ENCODE measurements at places on chromosomes 3 and 15.

DNA sequence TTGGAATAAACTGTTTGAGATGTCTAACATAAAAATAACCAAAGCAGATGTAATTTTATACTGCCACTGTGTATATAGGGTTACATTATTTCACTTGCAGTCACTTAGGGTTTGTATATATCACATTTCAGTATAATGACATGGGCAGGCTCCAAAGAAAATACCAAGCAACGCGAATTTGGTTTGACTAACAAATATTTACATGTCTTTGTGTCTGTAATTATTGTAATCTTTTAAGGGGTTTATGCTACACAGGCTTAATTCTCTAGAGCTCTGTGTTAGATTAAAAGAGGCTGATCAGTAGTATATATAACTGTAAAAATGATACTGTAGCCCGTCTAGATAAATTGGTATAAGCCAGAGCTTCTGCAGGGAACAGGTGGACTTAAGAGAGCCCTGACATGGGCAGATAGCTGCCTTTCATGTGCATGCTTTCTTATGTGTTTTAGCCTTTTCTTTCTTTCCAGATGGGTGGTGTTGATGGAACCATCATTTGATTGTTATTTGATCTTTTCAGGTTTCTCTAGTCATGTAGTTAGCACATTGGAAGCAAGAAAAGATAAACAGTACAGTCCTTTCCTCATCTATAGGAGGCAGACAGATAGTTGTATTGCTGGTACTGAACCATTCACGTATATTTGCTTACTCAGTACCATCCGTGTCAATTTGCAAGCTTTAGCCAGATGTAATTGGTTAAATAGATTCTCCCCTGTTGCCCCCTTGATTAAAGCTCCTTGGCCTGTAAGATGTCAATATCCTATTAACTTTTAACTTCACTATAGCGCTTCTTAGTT is 86.1 kb downstream of the GALK2 start:
- DNase-seq = no peak

GRCh38 chr15:29364426-29365078 is 94.9 kb upstream of the NSMCE3 start:
- no peak for DNase-seq

DNA sequence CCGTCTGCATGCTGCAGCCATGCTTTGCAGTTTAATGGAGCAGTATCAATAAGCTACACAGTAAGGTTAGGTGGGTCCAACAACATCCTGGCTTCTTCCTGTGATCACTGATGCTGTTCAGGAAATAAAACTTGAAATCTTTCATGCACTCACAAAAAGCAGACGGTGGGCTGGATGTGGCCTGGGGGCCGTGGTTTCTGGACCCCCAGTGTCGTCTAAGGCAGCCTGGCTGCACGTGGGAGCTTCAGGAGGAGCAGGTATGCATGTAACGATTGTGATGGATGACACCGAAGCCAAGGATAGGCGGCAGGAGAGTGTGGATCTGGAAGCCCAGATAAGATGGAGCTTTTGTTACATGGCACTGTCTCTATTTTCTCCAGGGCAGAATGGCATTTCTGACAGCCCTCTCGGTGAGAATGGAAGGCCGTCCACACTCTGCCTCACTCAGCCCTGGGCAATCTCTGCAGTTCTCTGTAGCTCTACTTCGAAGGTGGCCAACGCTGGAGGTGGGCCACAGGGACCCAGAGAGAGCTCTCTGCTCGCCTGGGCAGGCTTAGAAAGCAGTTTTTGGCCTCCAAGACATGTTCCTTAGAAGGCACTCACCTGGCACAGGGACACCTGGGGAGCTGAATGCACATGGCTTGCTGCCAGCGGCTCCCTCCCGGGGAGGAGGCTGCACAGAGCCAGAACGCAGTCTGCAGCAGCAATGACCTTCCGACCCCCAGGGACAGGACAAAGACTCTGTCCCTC is 46.4 kb upstream of the IQSEC1 start:
- DNase-seq = no peak

GRCh38 chr3:105022813-105023212 is 343.9 kb upstream of the ALCAM start:
- no peak for DNase-seq

GRCh38 chr3:11195721-11196332 is 41.5 kb downstream of the HRH1 start:
- DNase-seq = no peak

- DNase-seq = no peak
Measured at GRCh38 chr15:60690350-60690961, 211.5 kb upstream of the ICE2 start.

DNA sequence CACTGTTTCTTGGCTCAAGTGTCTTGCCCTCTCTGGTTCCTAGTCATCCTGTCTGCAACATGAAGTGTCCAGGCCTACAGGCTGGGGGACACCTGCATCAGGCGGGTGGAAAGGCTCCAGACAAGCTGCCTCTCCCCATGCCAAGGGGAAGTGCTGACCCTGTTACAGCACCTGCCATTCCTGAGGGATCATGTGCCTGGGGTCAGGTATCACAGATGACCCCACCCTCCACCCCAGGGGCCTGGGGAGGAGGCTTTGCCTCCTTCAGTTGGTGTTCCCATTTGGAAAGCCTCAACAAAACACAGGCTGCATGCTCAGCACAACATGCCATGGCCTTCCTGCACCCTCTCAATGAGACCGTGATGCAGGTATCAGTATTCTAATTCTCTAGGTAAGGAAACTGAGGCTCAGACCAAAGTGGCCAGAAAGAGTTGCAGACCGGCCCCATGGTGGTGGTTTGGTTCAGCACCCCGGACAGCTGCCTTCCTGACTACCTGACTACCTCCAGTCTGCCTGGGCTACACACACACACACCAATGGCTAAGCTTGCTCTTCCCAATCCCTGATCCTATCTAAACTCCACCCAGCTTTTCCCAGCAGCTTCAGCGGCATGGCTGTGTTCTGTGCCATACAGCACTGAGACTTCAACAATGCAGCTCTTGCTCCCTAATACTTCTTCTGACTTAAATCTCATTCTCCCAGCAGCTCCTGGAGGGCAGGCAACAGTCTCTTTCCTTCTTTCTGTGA is 69.7 kb upstream of the LINGO1 start:
- no peak for DNase-seq

GRCh38 chr3:12948891-12949711 is 107.7 kb upstream of the RPL32 start:
- DNase-seq = no peak

DNA sequence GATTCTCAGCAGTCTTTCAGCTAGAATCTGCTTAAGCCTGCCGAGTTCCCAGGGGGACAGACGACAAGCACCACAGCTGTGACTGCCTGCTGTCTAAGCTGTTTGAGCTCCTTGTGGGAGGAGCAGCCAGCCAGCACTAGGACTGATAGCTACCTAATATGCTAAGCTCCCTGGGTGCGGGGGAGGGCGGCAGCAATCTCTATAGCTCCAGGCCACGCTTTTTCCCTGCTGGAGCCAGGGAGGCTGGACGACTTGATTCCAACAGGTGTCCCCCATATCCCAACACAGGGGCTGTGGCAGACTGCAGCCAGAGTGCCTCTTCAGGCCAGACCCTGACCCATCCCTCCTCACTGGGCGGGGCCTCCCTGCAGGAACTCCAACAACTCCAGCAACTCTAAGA is 134.1 kb upstream of the ARPP21 start:
- DNase-seq = peak; percentile 97

- no peak for DNase-seq
Measured at GRCh38 chr3:52314489-52314888, 1.6 kb upstream of the DNAH1 start.

DNA sequence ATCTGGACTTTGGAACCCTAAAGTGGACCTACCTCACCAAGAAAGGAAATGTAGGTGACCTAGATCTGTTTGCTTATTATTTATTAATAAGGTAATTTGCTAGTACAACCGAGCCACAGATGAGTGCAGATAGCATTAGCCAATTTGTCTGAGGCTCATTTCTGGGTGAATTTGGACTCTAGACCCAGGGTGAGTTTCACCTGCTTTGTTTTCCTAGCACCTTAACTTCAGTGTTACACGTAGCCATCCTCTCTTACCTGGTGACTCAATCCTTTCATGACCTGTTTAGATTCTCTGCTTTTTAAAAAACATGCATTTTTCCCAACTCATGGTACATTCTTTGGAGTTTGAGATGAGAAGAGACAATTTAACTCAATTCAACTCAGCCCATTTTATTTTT is 33.5 kb upstream of the KPNA4 start:
- no peak for DNase-seq

DNA sequence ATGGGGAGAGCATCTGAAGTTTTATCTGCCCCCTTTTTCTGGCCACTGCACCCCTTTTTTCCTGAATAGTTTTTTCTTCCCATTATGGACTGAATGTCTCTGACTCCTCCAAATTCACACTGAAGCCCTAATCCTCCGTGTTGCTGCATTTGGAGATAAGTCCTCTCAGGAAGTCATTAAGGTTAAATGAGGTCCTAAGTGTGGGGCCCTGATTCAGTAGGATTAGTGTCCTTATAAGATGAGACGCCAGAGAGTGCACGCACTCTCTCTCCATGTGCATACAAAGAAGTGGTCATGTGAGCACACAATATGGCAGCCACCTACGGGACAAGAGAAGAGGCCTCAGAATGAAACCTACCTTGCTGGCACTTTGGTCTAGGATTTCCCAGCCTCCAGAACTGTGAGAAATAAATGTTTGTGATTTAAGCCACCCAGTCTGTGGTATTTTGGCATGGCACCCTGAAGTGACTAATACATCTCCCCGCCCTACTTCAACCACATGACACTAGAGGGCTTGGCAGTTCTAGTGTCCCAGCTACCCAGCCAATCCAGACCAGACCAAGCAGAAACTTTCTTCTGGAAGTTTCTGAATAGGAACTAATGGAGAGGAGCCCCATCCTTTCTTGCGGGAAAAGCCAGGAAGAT is 191.3 kb downstream of the PDE8A start:
- peak; percentile 23 for DNase-seq

GRCh38 chr3:148648685-148649352 is 48.9 kb upstream of the AGTR1 start:
- no peak for DNase-seq

DNA sequence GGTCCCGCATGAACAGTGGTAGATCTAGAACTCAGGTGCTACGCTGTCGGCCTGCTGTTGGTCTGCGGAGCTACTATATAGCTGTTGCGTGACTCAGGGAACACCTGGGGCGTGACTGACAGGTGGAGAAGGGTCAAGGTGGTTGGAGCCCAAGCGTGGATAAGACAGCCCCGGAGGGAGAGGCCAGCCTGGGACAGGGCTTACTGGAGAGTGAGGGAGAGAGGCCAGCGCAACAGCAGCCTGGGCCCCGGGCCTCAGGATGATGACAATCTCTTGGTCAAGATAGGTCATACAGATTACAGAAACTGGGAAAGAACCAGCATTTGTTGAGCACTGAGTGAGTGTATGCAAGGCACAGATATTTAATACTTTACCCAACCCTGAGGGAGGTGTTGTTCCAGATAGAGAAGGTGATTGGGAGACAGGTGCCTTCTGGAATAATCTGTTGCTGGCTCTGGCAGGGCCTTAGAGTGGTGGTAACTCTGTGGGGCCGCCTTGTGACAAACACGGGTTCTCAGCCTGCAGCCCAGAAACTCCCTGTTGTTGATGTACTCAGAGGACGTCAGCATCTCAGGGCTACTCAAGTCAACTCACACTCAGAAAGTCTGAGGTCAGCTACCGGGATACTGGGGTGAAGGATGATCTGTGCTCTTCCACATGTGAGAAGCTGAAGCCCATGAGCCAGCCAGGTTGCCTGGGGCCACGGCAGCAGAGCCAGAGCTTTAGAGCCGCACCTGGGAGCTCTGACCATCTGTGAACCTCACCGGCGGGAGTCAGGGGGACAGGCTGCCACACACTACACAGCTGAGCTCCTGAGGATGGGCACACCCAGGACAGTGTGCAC is 265.4 kb upstream of the HES1 start:
- DNase-seq = peak; percentile 12

- DNase-seq = no peak
Measured at GRCh38 chr3:16632395-16632794, 27.2 kb upstream of the DAZL start.

- no peak for DNase-seq
Measured at GRCh38 chr3:4356546-4357410, 53.6 kb downstream of the SETMAR start.

DNA sequence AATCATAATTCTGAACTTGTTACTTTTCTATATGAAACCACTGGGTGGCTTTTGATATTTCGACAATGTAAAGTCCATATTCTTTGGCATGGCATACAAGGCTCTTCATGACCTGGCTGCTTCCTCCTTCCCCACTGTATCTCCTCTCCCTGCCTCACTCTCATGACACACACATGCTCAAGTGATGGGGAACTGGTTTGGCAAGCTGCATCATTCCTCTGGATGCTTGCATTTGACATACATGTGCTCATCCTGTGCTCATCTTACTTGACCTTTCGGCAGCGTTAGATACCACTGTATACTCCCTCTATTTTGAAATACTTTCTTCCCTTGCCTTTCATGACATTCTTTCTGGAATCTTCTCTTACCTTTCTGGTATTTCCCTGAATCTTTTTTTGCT is 51.8 kb upstream of the ZDHHC23 start:
- no peak for DNase-seq

DNA sequence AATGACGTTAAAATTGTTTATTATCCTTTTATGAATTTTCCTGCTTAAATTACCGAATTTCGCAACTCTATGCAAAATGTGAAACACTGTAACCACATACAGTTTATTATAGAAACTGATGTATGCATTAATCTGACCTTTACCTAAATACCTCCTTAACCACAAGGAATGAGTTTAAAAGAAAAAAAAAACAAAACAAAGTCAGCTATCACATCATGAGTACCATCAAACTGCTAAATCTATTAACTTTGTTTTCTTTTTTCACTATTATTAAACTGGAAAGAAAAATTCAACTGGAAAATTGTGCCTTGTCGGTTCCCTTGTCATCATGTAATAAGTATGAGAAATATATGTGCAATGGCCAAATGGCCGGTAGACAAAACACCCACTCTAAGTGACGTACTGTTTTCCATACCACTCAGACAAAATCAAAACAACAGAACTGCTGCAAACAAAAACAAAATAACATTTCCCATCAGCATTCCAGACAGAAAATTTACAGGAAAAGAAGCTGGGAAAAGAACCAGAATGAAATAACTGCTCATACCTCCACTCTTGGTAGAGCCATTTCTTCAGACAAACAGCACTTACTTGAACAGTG is 415.3 kb downstream of the FOXP1 start:
- no peak for DNase-seq

DNA sequence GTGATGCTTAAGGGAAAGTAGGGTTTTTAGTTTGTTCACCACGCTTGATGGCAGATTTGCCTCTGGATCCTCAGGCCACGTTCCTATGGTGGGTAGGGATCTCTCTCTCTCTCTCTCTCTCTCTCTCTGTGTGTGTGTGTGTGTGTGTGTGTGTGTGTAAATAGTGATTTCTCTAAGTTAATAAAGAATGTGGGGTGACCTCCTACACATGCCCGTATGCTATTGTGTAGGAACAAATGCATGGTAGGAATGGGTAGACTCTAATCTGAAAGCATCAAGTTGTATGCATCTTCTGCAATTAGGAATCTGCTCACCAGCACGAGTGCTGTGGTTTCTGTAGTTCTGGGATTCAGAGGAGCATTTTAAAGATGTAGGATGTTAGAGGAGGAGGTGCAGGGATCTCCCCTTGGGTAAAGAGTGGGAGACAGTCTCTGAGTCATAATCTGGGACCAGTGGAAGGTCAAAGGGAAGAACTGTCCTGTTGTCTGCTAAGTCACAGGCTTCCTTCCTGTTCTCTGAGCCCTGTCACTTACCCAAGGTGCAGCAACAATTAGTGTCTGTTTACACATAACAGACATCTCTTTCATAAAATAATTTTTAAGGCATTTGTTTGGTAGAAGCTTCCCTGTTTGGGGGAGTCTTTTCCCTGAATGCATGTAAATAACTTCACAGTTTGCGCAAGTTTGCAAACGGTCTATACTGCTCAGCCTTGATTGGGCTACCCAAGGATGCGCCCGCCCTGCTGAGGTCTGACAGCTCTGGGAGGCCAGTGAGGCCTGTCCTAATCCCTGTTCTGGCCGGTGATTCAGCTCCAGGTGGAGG is 139.8 kb downstream of the IGF1R start:
- no peak for DNase-seq

All from NCI-H524 (cell line).